ENCODE measurements at places on chromosomes 12 and 14.

DNA sequence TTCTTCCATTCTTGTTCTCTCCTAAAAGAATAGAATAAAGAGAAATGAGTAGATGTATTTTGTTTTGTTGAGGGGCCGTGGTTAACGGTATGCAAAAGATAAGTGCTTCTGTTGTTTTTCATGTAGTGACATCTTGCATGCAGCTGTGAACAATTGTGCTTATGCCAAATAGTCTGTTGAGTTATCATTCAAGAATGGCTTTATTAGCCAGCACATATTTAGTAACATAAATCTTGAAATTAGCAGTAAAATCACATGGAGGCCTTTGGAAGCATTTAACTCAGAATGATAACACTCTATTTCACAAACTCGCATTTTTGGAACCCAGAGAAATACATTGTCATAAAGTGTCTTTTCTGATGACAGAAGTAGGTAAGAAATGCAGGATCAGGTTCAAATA, 1772.0 kb upstream of the FLRT2 start:
- no peak for DNase-seq

GRCh38 chr14:82447586-82447985, 913.9 kb upstream of the SEL1L start:
- no peak for DNase-seq

DNA sequence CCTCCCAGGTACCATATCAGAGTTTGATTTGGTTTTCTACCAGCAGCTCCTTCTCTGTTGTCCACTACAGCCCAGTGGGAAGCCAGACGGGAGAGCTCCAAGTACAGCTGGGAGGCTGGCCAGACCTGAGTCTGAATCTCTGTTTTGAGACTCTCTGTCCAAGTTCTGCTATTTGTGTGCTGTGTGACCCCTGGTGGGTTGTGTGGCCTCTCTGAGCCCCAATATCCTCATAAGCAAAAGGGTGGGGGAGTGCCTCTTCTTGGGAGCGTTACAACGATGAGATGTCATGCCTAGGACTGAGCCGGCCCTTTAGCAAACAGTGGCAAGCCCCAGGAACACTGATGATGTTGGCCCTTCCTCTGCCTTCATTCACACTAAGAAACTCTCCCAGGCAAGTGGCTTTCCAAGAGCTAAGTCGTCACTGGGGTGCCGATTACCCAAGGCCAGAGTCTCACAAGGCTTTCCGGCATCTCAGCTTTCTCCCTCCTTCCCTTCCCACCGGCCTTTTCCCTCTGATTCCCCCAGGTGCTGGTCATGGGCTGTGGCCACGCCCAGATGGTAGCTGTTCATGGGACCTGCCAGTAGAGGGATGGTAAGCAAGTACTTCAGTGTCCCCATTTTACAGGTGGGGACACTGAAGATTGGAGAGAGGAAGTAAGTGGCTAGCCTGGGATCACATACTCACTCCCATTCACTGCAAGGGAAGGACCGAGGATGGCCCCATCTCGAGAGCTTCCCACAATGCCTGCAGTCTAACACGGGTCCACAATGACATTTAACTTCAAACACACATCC, 47.7 kb downstream of the BCL11B start:
- no peak for DNase-seq

- no peak for DNase-seq
Observed at GRCh38 chr12:62434494-62435302, 31.9 kb upstream of the MON2 start.

DNA sequence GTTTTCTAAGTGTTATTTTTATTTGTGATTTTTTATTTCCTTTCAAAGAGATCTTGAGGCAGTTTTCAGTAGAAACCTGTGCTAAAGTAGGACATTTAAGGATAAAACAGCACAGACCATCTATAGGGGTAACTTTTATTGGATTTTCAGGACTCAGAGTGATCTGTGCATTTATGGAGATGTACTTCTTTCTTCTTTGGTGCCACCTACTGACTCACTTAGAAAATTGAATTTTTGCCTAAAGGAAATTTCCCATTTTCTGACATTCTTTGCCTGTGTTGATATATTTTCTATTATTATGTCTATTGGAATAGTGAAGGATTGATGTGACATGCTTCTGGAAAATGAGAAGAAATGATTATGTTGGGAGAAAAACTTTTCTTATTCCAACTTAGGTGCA, 113.0 kb downstream of the UNC79 start:
- no peak for DNase-seq

GRCh38 chr14:76948213-76948947, 80.1 kb downstream of the IRF2BPL start:
- no peak for DNase-seq

DNA sequence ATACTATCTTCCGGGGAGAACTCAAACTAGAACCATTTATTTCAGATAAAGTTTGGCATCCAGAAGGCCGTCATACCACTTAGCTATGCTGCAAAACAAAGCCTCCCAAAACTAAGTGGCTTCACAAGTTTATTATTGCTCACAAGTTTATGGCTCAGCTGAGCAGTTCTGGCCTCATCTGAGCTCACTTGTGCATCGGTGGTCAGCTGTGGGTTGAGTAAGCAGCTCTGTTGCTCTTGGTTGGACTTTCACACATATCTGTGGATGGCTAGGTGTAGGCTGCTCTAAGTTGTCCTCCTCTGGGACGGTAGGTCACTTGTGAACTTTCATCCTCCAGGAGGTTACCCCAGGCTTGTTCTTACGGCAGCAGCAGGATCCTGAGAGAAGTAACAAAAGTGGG, 162.7 kb downstream of the BTG1 start:
- no peak for DNase-seq

DNA sequence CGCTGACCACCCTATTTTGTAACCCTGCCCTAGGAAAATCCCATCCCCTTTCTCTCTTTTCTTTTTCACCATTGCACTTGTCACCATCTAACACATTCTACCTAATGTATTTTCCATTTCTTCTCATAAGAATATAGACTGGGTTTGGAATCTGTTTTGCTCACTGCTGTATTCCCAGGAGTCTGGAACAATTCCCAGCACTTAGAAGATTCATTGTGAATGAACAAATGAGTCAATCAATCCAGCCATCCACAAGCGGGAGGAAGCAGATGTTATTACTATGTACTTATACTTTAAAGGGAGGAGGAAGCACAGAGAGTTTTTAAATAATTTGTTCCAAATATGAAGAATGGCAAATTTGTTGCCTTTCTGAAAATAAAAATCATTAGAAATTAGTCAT, 142.1 kb downstream of the KIF21A start:
- DNase-seq, result no peak

DNA sequence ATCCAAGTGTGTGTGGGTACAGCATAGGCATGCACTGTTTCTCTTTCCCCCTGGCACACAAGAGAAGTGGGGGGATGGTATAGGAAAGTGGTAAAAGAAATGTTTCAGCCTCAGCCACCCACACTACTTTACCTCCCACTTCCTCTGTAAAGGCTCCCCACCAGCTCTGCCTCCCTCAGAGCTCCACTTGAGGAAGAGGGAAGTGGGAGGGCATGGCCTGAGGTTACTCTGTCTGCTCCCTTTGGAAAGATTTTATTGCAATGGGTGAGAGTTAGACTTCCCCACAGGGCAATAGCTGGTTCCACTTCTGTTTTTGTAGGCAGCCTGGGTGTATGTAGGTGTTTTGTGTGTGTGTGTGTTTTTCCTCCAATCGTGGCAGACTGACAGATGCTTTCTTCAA, 145.3 kb downstream of the SSPN start:
- DNase-seq, result no peak

GRCh38 chr14:59004012-59004411, 184.5 kb upstream of the DAAM1 start:
- no peak for DNase-seq

GRCh38 chr14:61146899-61147298, 134.2 kb downstream of the TMEM30B start:
- no peak for DNase-seq

DNA sequence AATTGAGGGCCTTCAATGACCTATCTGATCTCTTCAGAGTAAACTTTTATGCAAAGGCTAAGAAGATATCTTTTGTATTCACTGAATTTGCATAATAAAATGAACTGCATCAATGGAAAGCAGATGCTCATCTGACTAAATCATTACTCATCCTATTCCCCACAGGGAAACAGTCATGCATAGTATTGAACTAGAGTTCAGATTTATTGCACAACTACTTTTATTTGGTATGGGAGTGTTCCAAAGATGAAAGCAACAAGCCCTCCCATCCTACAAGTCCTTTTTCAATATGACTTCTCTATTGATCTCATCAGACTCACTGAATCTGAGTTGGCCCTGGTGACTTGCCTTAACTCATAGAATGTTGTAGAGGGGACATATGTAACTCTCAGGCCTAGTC, 159.8 kb downstream of the KITLG start:
- DNase-seq, result no peak

- no peak for DNase-seq
Observed at GRCh38 chr12:65083581-65083980, 37.5 kb downstream of the WIF1 start.

DNA sequence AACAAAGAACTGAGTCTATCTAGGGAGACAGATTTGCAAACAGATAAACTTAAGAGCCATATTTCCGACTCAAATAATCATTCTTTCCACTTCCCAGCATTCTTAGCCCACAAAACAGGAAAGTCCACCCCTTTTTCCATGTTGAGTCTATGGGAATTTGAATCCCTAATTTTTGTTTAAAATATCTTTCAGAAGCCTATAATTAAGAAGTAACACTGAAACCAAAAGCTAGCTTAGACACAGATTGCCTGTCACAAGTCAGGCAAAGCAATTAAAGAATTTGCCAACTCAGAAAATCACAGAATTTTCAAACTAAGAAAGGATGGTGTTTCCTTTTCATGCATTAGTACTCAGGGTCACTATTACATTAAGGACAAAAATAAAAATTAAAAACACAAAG, 17.0 kb downstream of the ATP2B1 start:
- DNase-seq, result no peak

- no peak for DNase-seq
Observed at GRCh38 chr14:74609721-74610120, 2.3 kb downstream of the LTBP2 start.

DNA sequence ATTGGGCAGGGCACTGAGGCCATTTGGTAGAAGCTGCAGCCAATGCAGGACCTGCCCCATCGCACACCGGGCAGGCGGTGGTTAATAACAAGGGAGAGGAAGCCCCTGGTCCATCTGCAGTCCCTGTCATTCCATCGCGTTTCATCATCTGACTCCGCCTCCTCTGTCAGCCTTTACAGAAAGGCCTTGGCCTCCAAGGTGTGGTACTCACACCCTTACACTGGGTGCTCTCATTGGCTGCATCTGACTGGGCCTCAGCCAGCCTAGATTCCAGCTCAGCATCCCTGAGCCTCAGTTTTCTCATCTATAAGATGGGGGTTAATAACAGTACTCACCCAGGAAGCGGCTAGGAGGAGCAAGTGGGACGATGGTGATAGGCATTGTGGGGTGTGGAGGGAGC, 14.7 kb upstream of the HHIPL1 start:
- no peak for DNase-seq

- no peak for DNase-seq
Observed at GRCh38 chr12:42904683-42905418, 315.3 kb upstream of the PRICKLE1 start.

DNA sequence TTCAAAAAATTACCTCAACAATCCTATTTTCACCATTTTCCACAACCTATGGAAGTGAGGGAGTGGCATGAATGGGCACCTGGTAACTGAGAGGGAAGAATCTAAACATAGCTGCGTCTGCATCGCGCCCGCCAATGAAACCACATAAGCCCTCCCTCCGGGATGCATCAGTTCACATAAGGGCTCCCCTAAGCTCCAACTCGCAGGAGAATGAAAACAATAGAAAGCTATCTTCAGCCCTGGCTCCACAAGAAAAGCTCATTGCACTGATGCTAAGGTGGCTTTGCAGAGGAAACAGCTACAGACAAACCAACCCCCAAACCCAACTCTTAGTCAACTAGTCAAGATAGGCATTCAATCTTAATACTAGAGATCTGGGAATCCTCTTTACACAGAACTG, 173.3 kb downstream of the FOXN3 start:
- no peak for DNase-seq

- no peak for DNase-seq
Observed at GRCh38 chr14:94292526-94292871, 569 bp downstream of the SERPINA10 start.

- no peak for DNase-seq
Observed at GRCh38 chr12:119683413-119683812, 15.5 kb downstream of the PRKAB1 start.

DNA sequence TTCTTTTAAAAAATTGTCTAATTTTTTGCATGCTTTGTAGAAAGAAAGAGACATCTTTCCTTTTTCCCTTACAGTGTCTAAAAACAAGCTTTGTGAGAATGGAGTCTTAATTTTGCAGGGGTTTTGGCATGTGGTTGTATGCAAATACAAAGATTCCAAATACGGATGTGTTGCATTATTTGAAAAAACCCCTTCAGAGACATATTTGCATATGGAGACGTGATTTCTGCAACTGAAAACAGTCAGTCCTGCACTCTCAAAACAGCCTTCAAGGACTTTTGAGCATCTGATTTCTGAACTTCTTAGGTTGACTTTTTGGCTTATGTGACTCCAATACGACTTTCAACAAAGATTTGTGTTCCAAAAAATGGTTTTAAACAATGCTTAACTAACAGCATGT, 7.8 kb downstream of the IRAK3 start:
- no peak for DNase-seq

DNA sequence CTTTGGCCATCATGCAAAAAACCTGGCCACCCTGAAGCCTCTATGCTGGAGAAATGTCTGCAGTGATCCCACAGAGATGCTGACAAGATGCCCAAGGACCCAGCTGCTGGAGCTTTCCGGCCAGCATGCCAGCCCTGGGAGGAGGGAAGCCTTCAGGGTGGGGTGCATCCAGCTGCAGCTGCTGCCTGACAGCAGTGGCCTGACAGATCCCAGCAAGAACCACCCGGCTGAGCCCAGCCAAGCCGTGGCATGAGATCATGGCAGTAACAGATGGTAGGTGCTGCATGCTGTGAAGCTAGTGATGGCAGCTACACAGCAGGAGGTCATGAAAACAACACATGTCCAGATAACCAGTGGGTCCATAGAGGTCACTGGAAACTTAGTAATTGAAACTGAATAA, 13.8 kb downstream of the CLBA1 start:
- DNase-seq, result no peak

- DNase-seq, result peak; percentile 70
Observed at GRCh38 chr14:100850841-100851585, 25.1 kb downstream of the MEG3 start.

DNA sequence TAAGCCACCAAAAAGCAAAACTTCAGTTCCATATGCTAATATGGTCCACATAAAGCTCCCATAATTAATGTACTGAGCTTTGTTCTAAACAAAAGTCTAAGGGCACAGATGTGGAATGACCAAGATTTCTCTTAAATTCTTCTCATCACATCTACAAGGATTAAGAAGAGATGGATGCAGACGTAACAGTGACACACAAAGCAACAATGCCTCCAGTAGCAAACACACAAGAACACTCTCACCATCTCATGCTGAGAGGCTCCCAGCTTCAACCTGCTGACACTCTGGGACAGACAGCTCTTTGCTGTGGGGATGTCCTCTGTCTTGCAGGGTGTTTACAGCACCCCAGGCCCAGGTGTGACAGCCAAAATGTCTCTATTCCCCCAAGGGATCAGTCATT, 48.2 kb downstream of the SETD3 start:
- no peak for DNase-seq

- no peak for DNase-seq
Observed at GRCh38 chr14:57729208-57730187, 136.4 kb downstream of the SLC35F4 start.

Measured in CD8-positive, alpha-beta T cell (primary cell).